LHCN-M2 (cell line): ENCODE measurements at places on chromosomes 3 and 15. TPM values are rescaled to one million over a fixed set of nuclear protein-coding genes. Genes with fewer than 3 reads are reported as not detected.

DNA sequence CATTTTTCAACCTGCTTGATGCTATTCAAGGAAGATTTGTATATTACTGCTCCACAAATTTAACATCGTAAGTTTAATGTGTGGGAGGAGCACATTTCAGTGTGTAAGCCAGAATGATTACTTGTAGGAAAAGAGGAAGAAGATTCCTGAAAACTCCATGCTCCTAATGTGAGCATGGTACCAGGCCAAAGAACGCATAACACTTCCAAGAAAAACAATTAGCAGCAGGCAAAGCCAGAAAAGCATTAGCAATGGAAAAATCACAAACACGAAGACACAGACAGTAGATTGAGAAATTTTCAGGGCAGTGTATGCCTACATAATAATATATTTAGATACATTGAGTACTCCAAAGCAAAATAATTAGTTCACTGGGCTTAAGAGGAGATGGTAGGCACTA, 96.6 kb upstream of the CBLB start:
- DNase-seq = peak; percentile 26

The ATP10A gene
- total RNA-seq = 0.69 and 0.96 TPM in 2 replicates

DNA sequence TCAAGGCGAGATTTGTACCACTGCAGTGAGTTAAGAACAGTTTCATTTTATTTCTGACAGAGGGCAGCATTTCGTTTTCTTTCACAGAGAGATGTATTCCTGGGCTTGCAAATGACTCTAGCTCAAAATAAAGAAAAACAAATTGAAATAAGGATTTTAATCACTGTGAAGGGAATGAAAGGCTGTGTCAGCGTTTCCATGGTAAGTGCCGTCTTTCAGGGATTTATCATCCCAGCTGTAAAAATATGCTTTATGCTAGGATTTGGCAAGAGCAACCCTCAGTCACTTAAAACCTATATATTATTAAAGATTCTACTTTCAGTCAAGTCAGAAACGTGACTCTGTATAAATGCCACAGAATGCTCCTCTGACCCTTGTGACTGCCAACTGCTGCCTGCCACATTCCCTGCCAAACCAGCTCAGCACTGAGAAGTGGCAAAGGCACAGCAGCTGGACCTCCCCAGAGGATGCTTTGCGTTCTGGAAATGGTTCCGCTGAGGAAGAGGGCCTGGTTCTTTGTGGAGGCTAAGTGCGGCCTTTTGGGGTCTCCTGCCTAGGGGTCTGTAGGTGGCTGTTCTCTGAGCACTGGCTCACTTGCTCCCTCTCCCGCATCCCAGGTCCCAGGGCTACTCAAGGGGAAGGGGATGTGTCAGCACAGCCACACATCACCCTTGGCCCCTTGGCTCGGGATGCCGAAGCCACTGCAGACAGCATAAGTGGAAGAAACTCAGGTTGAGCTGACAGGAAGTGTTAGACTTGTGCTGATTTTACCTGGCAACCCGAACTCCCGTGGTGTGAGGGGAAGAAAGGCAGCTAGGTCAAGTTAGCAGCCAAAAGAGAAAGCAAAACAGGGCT, 56.6 kb upstream of the POMGNT2 start:
- peak; percentile 69 for DNase-seq

GRCh38 chr3:120443626-120444123, 7.1 kb downstream of the FSTL1 start:
- DNase-seq = no peak

GRCh38 chr15:101496198-101496986, 6.9 kb upstream of the PCSK6 start:
- DNase-seq = no peak

GRCh38 chr3:129888771-129889170, 4.7 kb downstream of the TMCC1 start:
- DNase-seq = peak; percentile 97

DNA sequence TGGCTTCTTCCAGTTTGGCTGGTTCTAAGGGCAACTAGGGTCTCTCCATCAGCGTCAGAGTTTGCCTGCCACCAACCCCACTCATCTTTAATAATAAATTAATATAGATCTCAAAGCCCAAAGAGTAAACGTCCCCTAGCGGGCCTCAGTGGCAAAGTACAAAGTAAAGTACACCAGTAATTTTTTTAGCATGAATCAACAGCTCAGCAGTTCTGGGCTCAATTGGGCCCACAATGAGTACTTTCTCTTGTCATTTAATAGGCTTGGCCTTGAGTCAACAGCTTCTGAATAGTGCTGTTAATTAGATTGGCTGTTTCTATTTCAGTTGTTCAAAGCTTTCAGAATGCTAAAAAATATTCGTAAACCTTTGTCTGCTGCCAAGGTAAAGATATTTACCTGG, 89.0 kb upstream of the PFN2 start:
- DNase-seq = no peak

GRCh38 chr15:101521591-101521990, 32.1 kb upstream of the PCSK6 start:
- no peak for DNase-seq

DNA sequence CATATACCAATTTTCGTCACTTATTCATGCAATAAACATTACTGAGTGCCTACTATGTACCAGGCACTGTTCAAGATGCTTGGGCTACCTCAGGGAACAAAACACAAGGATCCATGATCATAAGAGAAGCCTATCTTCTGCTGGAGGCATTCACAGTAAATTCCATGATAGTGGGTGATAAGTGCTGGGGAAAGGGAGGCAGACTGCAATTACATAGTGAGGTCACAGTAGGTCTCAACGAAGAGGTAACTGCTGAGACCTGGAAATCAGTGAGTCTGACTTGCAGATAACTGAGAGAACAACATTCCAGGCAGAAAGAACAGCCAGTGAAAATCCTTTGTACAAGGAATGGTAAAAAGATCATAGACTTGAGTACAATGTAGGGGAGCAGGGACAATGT, 33.6 kb downstream of the RAF1 start:
- DNase-seq = no peak

DNA sequence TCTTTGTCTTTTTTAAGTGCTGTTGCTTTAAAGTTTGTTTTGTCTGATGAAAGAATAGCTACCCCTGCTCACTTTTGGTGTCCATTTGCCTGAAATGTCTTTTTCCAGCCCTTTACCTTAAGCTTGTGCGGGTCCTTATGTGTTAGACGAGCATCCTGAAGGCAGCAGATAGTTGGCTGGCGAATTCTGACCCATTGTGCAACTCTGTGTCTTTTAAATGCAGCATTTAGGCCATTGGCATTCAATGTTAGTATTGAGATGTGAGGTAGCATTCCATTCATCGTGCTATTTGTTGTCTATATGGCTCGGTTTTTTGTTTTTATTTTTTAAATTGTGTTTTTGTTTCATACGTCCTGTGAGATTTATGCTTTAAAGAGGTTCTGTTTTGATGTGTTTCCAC, 55.0 kb downstream of the ZDHHC19 start:
- no peak for DNase-seq
